ENCODE measurements at places on chromosomes 1 and 21.
A peak's percentile ranks its signal among the peaks of the same experiment; 100 is the strongest.

DNA sequence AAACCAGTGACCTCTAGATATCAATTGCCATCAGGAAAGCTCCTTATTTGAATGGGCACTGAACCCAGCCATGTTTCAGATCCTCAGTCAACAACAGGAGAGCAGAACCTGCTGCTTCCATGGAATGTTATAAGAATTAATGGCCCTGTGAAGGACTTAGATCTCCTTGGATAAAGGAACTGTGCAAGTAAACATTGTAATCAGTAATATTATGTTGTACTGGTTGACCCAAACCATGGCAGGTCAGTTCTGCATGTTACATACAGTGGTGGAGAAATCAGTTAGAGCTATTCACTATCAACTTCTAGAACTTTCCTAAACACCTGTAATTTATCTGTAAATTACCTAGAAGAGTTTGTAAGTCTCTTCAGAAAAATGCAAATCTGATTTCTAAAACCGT, 11.2 kb upstream of the CLDN8 start:
- DNase-seq: no peak

DNA sequence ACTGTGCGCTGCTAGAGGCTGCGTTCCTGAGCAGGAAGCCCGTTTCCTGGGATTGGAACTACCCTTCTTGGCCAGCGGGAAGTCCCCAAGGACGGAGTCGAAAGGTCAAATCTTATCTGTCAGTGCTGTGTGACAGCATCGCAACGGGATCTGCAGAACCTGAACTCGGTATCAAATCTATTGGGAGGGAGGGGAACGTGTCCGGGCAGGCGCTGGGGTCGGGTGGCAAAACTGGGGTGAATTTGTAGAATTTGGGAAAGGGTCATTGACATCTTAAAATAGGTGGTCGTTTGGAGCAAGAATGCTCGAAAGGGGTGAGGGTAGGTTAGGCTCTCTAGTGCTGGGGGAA, 725 bp upstream of the ARPC5 start:
- no peak for DNase-seq

- no peak for DNase-seq
These were observed 90.5 kb downstream of the PIK3R3 start for GRCh38 chr1:46041974-46042373.

GRCh38 chr1:23168445-23169194, at the start of gene LUZP1:
LUZP1 (minus strand) TSS chr1:23168856.
- DNase-seq: peak; percentile 80

- no peak for DNase-seq
These were observed 852 bp upstream of the RAVER2 start for GRCh38 chr1:64743954-64744491.

GRCh38 chr21:29940361-29940760, 565 bp upstream of the GRIK1 start:
- DNase-seq: no peak

GRCh38 chr1:91872000-91872399, 14.0 kb downstream of the TGFBR3 start:
- no peak for DNase-seq
